SJCRH30 (cell line): ENCODE measurements at places on chromosomes 12 and 14. TPM values are rescaled to one million over a fixed set of nuclear protein-coding genes. Genes with fewer than 3 reads are reported as not detected.

GRCh38 chr12:132061641-132062430 lies 82.3 kb downstream of the DDX51 start:
- DNase-seq, result no peak
- no peak overlapping the region for H3K4me3 ChIP-seq
- H3K27ac ChIP-seq, result no peak overlapping the region
- H3K36me3 ChIP-seq, result peaks cover 21% of the 10 kb centered on the region; the same call in 1 of the 2 replicates

DNA sequence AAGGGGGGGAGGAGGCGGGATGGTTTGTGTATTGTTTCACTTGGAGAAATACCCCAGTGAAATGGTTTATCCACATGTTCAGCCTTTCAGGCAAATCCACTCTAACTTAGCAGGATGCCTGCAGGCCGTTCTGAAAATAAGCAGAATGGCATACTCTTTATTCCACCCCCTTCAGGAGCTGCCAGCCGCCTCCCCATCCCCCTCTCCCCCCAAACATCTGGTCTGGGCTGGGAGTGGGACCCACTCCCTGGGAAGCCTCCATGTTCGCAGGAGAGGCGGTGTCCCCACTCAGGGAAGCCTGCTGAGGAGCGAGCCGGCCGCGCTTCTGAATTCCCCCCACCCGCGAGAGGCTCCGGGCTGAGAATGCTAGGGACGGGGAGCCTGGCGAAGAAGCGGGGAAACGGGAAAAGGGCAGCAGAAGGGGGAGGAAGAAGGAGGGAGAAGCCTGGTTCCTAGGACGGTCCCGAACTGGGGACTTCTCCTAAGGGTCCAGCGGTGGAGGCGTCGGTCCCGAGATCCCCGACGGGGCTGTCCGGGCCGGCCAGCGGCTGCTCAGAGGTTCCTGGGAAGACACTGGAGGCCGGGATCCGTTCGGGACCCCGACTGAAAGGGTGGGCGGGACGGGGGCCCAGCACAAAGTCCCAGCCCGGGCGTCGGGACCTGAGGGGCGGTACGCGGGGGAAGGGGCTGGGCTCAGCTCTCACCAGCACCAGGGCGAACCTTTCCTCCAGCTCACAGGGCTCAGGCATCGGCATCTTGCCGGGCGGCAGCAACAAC lies 666 bp downstream of the FMNL3 start:
- DNase-seq, result peak; percentile 69
- H3K4me3 ChIP-seq, result peak overlapping the region; percentile 98
- H3K36me3 ChIP-seq, result no peaks in the 10 kb centered on the region
- H3K27ac ChIP-seq, result peak overlapping the region; percentile 72

DNA sequence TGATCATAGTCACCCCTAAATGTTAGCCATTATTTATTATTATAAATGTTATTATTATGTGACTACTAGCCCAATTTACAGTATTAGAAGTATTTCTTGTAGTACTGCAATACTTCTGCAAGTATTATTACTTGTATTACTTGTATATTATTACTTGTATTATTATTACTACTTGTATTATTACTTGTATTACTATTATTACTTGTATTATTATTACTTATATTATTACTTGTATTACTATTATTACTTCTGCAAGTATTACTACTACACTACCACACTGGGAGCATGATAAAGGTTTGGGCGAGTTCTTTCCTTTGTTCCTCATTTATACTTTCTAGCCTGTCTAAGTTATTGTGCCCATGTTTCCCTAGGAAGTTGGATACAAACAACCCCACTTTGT lies 67.9 kb downstream of the NOS1 start:
- H3K4me1 ChIP-seq, result no peaks in the 10 kb centered on the region
- no peak overlapping the region for H3K27ac ChIP-seq

- no peaks in the 10 kb centered on the region for H3K27me3 ChIP-seq
- no peak overlapping the region for H3K27ac ChIP-seq
- peak overlapping the region; percentile 78 for H3K4me3 ChIP-seq
These were observed 1.4 kb upstream of the FBXL14 start for GRCh38 chr12:1595690-1596347.

DNA sequence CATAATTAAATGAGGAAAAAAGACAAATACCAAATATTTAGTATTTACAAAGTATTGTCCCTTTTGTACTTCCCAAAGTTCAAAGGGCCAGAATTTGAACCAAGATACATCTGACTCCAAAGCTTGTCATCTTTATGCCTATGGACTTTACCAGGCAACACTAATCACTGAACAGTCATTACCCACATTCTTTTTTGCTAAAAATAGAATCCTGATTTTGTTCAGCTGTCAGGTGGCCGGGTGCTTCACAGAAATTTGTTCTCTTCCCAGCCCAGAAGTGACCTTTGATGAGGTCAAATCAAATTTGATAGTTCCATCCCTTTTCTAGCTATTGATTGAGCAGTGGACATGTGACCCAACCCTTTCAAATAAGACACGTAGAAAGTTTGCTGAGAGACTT lies 121.6 kb downstream of the LLPH start:
- no peak for DNase-seq
- H3K4me1 ChIP-seq, result peaks cover 27% of the 10 kb centered on the region
- no peaks in the 10 kb centered on the region for H3K27me3 ChIP-seq
- no peaks in the 10 kb centered on the region for H3K36me3 ChIP-seq

- H3K4me1 ChIP-seq, result peaks cover 9% of the 10 kb centered on the region
- H3K27ac ChIP-seq, result no peak overlapping the region
- DNase-seq, result peak; percentile 44
- no peaks in the 10 kb centered on the region for H3K27me3 ChIP-seq
- H3K4me3 ChIP-seq, result peak overlapping the region; percentile 67; the same call in 1 of the 2 replicates
These were observed 1.3 kb upstream of the IGFBP6 start for GRCh38 chr12:53096089-53096741.

DNA sequence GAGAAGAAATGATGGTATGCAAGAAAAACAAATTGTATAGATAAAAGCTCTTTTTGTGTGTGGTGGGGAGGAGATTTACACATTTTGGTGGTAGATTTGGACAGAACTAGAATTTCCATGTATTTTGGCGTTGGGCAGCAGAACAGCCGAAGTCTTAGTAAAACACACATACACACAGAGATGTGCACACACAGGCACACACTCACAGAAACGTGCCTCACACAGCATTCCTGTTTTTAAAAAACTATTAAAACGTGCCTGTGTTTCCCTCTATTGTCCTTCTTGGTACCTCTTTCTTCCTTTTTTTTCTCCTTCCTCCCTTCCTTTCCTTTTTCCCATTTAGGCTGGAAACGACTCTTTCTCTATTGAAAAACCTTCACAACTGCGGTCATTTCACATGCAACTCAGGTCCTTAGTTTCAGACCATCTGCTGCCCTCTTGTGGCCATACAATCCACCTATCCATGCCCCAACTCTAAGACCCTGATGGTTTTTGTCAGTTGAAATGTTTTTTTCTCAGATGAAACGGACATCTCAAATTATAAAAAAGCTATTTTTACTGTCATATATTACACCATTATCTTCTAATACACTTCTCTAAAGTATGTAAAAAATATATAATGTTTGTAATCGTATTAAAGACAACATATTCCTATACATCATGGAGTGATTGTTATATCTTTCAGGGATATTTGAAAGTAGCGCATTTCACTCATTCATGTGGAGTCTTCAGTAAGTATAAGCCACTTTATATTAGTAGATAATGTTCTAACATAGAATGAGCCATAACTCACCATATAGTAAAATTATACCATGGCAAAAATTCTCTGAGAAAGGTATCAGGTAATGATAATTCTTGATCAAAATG lies 386.7 kb upstream of the NOVA1 start:
- H3K4me1 ChIP-seq, result no peaks in the 10 kb centered on the region
- DNase-seq, result peak; percentile 77
- H3K36me3 ChIP-seq, result no peaks in the 10 kb centered on the region
- no peak overlapping the region for H3K27ac ChIP-seq
- no peaks in the 10 kb centered on the region for H3K27me3 ChIP-seq

DNA sequence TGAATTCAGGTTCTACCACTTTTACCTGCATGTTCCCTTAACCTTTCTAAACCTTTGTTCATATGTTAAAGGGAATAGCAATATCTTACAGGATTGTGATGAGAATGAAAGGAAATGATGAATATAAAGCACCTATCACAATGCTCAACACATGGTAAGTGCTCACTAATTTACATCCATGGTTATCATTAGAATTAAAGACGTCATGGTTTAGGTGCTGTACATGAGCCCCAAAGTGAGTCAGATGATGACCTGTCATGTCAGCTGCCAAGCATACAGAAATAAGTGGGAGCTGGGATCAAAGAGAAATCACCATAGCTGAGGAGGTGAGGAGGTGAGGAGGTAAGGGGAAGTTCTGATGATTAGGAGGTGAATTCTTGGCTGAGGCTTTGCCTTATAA lies 135.9 kb upstream of the ATP2B1 start:
- no peaks in the 10 kb centered on the region for H3K36me3 ChIP-seq
- no peak overlapping the region for H3K27ac ChIP-seq
- no peaks in the 10 kb centered on the region for H3K27me3 ChIP-seq
- H3K4me3 ChIP-seq, result no peak overlapping the region
- no peak for DNase-seq

GRCh38 chr12:122145505-122146330 lies 28.3 kb downstream of the IL31 start:
- H3K4me1 ChIP-seq, result no peaks in the 10 kb centered on the region
- H3K27me3 ChIP-seq, result no peaks in the 10 kb centered on the region
- H3K36me3 ChIP-seq, result peaks cover 33% of the 10 kb centered on the region
- H3K4me3 ChIP-seq, result no peak overlapping the region

- peak; percentile 43 for DNase-seq
- H3K36me3 ChIP-seq, result peaks cover 11% of the 10 kb centered on the region; the same call in 1 of the 2 replicates
- H3K27ac ChIP-seq, result peak overlapping the region; percentile 75
- H3K4me3 ChIP-seq, result no peak overlapping the region
- peaks cover 24% of the 10 kb centered on the region for H3K4me1 ChIP-seq
- no peaks in the 10 kb centered on the region for H3K27me3 ChIP-seq
These were observed 3.1 kb upstream of the CDCA4 start for GRCh38 chr14:105023791-105024480.

DNA sequence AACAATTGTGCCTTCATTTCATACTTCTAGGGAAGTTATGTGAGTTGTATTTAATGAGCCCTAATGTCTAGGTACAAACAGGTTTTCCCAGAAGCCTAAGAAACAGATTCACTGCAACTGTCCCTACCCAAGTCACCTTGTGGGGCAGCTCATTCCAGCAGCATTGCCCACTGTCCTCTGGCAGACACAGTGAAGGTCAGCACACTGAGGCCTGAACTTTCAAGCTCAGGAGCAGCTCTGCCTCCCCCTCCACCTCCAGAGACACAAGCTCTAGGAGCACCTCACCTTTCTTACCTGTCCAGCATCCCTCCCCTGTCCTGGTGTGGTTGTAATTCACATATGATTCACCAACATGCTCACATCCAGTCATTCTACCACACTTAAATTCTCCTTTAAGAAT lies 15.7 kb downstream of the UBE3B start:
- peaks cover 10% of the 10 kb centered on the region for H3K36me3 ChIP-seq
- H3K4me1 ChIP-seq, result no peaks in the 10 kb centered on the region
- no peak overlapping the region for H3K27ac ChIP-seq
- H3K27me3 ChIP-seq, result no peaks in the 10 kb centered on the region

- no peak overlapping the region for H3K27ac ChIP-seq
- no peak overlapping the region for H3K4me3 ChIP-seq
- peaks cover 95% of the 10 kb centered on the region for H3K36me3 ChIP-seq
- DNase-seq, result no peak
These were observed 18.8 kb upstream of the PRKAG1 start for GRCh38 chr12:49037111-49037946.

GRCh38 chr12:26631846-26632245 lies 201.1 kb downstream of the ITPR2 start:
- no peaks in the 10 kb centered on the region for H3K36me3 ChIP-seq
- H3K4me3 ChIP-seq, result no peak overlapping the region
- no peaks in the 10 kb centered on the region for H3K27me3 ChIP-seq
- H3K27ac ChIP-seq, result no peak overlapping the region

DNA sequence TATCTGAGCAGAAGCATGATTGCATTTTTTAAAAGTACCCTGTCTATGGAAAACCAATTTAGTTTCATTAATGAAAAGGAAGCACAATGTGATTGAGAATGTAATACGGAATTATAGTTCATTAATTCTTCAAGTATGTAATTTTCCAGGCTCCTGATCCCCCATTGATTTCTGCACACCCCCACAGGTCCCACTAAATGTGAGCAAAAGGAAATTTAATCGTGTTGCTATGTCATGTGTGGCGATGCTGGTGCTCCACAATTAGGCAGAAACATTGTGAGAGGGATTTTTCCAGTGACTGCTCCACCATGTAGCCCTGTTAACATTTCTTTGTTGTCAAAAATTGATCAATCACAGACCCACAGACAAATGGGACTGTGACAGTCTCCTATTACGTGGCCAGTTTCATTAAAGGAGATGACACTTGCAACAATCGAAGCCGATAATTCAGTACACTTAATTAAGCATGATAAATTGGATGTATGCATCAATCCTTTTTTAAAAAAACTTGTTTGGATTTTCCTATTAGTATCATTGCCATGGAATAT lies 306.0 kb downstream of the NELL2 start:
- H3K36me3 ChIP-seq, result no peaks in the 10 kb centered on the region
- H3K27me3 ChIP-seq, result no peaks in the 10 kb centered on the region
- DNase-seq, result no peak

GRCh38 chr14:47485421-47485820 lies 190.0 kb downstream of the MDGA2 start:
- H3K27ac ChIP-seq, result no peak overlapping the region
- H3K27me3 ChIP-seq, result no peaks in the 10 kb centered on the region
- DNase-seq, result no peak
- no peaks in the 10 kb centered on the region for H3K36me3 ChIP-seq
- H3K4me3 ChIP-seq, result no peak overlapping the region
- no peaks in the 10 kb centered on the region for H3K4me1 ChIP-seq

GRCh38 chr12:92010368-92010767 lies 135.3 kb downstream of the BTG1 start:
- H3K36me3 ChIP-seq, result no peaks in the 10 kb centered on the region
- no peak for DNase-seq
- H3K4me3 ChIP-seq, result no peak overlapping the region

- no peak for DNase-seq
- no peak overlapping the region for H3K4me3 ChIP-seq
These were observed 211.9 kb upstream of the FAR2 start for GRCh38 chr12:28937196-28937595.

DNA sequence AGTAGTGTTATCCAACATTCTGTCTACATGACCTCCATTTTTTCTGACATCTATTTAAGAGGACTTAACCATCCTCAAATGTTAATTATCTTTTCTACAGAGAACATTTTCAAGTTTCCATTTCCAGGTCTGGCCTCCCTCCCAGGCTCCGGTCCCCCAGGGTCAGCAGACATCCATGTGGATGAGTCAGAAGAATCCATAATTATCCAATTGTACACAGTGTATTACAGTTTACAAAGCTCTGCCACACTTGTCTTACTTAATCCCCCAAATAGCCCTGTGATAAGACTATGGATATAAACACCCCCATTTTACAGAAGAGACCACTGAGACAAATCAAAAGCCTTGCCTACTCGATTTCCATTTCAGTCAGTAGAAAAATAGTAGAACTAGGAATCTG lies 65.0 kb downstream of the SLC8A3 start:
- no peaks in the 10 kb centered on the region for H3K4me1 ChIP-seq
- H3K36me3 ChIP-seq, result no peaks in the 10 kb centered on the region
- no peak overlapping the region for H3K27ac ChIP-seq
- no peak for DNase-seq

GRCh38 chr12:118371321-118372282 lies 1.1 kb downstream of the TAOK3 start:
- DNase-seq, result peak; percentile 2
- no peak overlapping the region for H3K27ac ChIP-seq
- H3K27me3 ChIP-seq, result no peaks in the 10 kb centered on the region
- peaks cover 3% of the 10 kb centered on the region; the same call in 1 of the 2 replicates for H3K4me1 ChIP-seq
- H3K36me3 ChIP-seq, result no peaks in the 10 kb centered on the region
- H3K4me3 ChIP-seq, result peak overlapping the region; percentile 99

- H3K4me3 ChIP-seq, result no peak overlapping the region
- H3K27me3 ChIP-seq, result no peaks in the 10 kb centered on the region
- H3K4me1 ChIP-seq, result no peaks in the 10 kb centered on the region
- no peaks in the 10 kb centered on the region for H3K36me3 ChIP-seq
These were observed 19.8 kb upstream of the DCD start for GRCh38 chr12:54667945-54668344.

Gene CCDC184
- 5.1 and 5.6 TPM in 2 replicates for total RNA-seq

Gene BICDL1
- total RNA-seq, result 0.18 TPM in 1 of 2 replicates, not detected in the other

Gene KRT5
- not detected in 2 replicates for total RNA-seq
